ENCODE measurements at places on chromosomes 1 and 21. TPM values are rescaled to one million over a fixed set of nuclear protein-coding genes. Genes with fewer than 3 reads are reported as not detected.

DNA sequence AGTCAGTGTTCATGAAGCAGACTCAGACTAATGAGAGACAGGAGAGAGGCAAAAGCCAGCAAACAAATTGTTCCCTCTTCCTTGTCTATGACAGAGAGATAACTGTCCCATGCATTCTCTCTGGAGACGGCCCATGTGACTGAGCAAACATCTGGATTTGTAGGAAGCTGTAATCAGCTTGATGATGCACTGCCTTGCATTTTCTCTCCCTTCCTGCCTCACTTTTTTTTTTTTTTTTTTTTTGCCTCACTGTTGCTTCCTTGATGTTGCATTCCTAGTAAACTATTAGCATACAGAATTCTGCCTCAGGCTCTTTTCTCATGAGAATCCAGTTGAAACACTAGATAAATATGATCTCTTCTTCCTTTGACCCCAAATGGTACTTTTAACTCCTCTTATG is 134.5 kb downstream of the HHIPL2 start:
- no peak for DNase-seq

DNA sequence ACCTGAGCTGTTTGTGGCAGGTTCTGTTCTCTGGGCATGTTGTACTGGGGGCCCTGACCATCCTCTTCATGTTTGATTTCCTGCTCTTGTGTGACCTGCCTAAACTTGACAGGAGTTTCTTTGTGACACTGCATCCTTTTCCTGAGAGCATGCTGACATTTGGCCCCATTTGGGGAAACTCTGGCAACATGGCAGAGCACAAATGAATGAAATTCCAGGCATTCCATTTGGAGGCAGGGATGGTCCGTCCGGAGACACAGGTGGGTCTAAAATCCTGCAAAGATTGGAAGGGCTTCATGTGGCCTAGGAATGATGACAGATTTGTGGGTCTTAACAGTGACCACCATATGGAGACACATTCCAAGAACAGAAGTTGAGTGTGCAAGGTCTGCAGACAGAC is 184.0 kb downstream of the FCRL5 start:
- no peak for DNase-seq

GRCh38 chr1:151885479-151885878 is 23.8 kb downstream of the THEM4 start:
- no peak for DNase-seq

- DNase-seq: peak; percentile 60
Measured at GRCh38 chr21:32921632-32922230, 104.0 kb upstream of the OLIG2 start.

The DNASE2B gene
- not detected for total RNA-seq

GRCh38 chr1:52601991-52602855 is at the start of gene GPX7:
Gene GPX7 (plus strand): TSS chr1:52602371. CDS start chr1:52602410, 39 bp downstream.
- peak; percentile 51 for DNase-seq

The TPM3 gene
- 508 TPM for total RNA-seq

The PLA2G2D gene
- total RNA-seq: not detected

The LMX1A gene
- total RNA-seq: not detected

- DNase-seq: no peak
Measured at GRCh38 chr1:156276532-156276931, 6.1 kb downstream of the SMG5 start.

The WNT3A gene
- 0.20 TPM for total RNA-seq

DNA sequence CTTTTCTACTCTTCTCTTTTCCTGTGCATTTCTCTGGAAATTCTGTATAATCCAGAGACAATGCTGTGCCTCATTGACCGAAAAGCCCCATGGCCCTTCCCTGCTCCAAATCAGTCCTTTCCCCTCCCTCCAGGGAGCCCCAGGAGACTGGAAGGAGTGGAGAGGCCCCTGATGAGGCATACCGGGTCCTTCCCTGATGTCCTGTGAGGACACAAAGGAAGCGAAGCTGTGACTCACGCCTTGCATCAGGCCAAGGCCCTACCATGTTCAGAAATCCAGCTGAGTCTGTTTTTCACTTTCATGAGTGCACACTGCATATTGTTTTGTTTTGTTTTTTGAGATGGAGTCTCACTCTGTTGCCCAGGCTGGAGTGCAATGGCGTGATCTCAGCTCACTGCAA is 38.7 kb upstream of the BECN2 start:
- DNase-seq: no peak

GRCh38 chr1:55067022-55067778 is 27.9 kb downstream of the PCSK9 start:
- DNase-seq: peak; percentile 32

DNA sequence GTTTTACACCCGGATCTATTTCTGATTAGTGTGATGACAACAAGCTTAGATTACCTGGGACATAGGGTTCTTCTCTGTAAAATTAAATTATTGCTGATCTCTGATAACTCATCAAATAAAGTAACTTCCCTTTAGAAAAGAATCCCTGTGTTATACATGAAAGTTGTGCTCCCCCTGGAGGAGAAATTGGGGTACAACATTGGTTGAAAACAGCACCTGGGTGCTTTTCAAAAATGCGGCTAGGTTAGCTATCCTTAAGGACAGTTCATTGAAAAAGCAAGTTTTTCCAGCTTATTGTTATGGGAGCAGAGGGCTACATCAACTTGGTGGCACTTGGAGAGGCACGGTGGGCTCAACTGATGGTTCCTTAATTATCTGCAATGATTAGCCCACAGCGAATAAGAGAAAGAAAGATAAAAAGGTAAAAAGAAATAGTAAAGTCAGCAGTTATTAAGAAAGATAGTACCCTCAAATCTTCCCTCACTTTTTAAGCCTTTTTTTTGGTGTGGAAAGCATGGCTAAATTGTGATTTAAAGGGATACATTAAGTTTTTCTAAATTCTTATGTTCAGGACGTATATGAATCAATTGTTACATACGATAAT is 97.8 kb downstream of the FMN2 start:
- DNase-seq: no peak

- no peak for DNase-seq
Measured at GRCh38 chr1:107460035-107460434, 319.2 kb downstream of the NTNG1 start.

GRCh38 chr1:200708769-200709168 is 29.9 kb upstream of the CAMSAP2 start:
- DNase-seq: no peak

The NBPF8 gene
- 0.96 TPM for total RNA-seq

The IGSF5 gene
- 2.1 TPM for total RNA-seq

DNA sequence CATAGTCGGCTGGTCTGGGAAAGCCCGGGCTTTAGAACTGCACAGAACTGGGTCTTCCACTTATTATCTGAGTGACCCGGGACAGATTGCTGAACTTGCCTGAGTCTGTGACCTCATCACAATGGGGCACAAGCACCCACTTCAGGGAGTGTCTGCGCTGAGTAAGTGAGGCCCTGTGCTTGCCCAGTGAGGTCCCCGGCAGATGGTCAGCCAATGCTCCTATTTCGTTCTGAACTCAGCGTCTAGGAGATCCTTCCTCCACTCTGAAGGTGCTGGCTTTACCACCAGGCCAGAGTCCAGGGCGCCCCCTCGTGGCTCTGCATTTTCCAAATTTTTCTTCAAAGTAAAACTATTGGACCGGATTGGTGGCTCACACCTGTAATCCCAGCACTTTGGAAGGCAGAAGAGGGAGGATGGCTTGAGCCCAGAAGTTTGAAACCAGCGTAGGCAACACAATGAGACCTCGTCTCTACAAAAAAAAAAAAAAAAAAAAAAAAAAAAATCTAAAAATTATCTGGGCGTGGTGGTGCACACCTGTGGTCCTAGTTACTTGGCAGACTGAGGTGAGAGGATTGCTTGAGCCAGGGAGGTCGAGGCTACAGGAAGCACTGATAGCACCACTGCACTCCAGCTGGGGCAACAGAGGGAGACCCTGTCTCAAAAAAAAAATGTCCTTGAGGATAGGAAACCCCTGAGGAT is 61.7 kb downstream of the FCRL5 start:
- DNase-seq: peak; percentile 87

DNA sequence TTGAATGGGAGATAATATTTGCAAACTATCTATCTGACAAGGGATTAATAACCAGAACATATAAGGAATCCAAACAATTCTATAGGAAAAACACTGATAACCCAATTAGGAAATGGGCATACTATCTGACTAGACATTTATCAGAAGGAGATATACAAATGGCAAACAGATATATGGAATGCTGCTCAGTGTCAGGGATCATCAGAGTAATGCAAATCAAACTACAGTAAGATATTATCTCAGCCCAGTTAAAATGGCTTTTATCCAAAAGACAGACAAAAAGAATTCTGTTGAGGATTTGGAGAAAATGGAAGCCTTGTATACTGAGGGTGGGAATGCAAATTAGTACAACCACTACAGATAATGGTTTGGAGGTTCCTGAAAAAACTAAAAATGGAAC is 758.0 kb upstream of the B3GALT2 start:
- no peak for DNase-seq

GRCh38 chr1:171389171-171389570 is 75.2 kb downstream of the FMO4 start:
- DNase-seq: no peak

DNA sequence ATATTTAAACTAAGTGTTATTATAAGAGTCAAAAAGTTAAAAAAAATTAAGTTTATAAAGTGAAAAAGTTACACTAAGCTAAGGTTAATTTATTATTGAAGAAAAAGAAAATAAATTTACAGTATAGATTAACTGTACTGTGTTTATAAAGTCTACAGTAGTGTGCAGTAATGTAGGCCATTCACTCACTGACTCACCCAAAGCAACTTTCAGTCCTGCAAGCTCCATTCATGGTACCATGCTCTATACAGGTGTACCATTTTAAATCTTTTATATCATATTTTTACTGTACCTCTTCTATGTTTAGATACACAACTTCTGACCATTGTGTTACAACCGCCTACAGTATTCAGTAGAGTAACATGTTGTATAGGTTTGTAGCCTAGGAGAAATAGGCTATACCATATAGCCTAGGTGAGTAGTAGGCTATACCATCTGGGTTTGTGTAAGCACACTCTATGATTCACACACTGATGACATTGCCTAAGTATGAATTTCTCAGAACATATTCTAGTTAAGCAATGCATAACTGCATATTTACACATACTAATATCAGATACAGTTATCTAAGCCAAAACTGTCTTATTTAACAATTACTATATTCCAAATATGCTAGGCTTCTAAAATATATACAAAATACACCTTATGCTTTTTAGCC is 80.6 kb upstream of the GFI1 start:
- DNase-seq: no peak

The OR2T27 gene
- total RNA-seq: not detected

GRCh38 chr1:16324456-16324890 is 27.8 kb downstream of the FBXO42 start:
- DNase-seq: no peak

The CR1L gene
- total RNA-seq: 0.37 TPM

The AIRE gene
- 0.17 TPM for total RNA-seq

DNA sequence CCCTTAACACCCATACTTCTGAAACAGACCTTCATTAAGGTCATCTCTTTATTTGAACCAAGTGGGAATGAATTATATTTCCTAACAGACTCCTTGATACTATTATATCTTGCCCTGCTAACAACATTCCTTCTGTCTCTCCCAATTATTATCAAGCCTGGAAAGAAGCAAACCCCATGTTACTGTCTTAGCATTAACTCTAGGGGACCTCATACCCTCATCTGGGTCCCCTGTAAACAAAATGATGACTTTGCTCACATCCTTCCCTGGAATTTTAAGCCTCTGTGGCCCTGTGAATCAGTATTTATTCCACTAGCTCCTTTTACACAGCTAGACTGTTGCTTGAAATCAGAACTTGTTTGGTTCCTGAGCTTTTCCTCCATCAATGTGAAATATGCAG is 38.3 kb upstream of the BCL10 start:
- no peak for DNase-seq

- DNase-seq: no peak
Measured at GRCh38 chr21:25967901-25968438, 202.6 kb downstream of the APP start.

DNA sequence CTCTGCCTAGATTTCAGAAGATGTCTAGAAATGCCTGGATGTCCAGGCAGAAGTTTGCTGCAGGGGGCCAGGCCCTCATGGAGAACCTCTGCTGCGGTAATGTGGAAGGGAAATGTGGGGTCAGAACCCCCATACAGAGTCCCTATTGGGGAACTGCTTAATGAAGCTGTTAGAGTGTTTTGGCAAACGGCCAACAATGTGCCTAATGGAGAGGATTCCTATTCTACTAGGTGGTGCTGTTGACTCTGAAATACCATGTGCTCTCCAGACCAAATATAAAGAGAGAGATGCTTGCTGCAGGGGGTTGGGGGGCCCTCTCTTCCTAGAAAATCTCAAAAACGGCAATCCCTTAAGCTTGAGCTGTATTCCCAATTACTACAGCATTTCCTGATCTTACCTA is 57.1 kb upstream of the DR1 start:
- no peak for DNase-seq

DNA sequence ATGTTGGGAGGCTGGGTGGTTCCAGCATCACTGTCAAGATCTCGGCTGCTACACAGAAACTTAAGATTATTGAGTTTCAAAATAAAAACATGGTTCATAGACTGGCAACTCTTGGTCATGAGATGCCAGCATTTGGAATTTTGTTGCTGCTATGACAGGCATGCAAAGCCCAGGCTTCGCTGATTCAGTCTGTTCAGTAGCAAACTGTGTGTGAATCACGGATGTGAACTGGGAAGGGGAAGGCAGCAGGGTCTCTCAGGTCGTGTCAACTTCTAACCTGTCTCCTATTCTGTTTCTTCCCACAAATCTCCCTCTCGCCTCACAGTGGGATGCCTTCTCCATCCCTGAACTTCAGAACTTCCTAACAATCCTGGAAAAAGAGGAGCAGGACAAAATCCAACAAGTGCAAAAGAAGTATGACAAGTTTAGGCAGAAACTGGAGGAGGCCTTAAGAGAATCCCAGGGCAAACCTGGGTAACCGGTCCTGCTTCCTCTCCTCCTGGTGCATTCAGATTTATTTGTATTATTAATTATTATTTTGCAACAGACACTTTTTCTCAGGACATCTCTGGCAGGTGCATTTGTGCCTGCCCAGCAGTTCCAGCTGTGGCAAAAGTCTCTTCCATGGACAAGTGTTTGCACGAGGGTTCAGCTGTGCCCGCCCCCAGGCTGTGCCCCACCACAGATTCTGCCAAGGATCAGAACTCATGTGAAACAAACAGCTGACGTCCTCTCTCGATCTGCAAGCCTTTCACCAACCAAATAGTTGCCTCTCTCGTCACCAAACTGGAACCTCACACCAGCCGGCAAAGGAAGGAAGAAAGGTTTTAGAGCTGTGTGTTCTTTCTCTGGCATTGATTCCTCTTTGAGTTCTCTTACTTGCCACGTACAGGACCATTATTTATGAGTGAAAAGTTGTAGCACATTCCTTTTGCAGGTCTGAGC is 25.5 kb downstream of the EIF2D start:
- DNase-seq: no peak

The PTPN14 gene
- 79.0 TPM for total RNA-seq

- peak; percentile 47 for DNase-seq
Measured at GRCh38 chr1:231421546-231421970, 529 bp downstream of the EGLN1 start.

- DNase-seq: no peak
Measured at GRCh38 chr1:67787746-67788145, 45.5 kb downstream of the GNG12 start.

- no peak for DNase-seq
Measured at GRCh38 chr1:39359028-39359570, 132.3 kb upstream of the BMP8A start.

- peak; percentile 68 for DNase-seq
Measured at GRCh38 chr1:923131-923990, at the start of gene SAMD11. Gene SAMD11 (plus strand): TSS chr1:923923. CDS start chr1:924432, 509 bp downstream.

Data from H9 (cell line).